ENCODE measurements at places on chromosomes 1 and 21.

GRCh38 chr1:16017461-16018303, at the start of gene HSPB7:
Gene HSPB7 (minus strand): TSS chr1:16018043. CDS start chr1:16017963, 80 bp downstream.
- no peak for DNase-seq

- no peak for DNase-seq
These were observed 556 bp downstream of the MECR start for GRCh38 chr1:29230204-29230552.

GRCh38 chr21:39581414-39581813, 31.3 kb upstream of the B3GALT5 start:
- no peak for DNase-seq

GRCh38 chr1:28983509-28984310, 69.3 kb downstream of the EPB41 start:
- no peak for DNase-seq

- DNase-seq, result no peak
These were observed 129.8 kb downstream of the IGSF21 start for GRCh38 chr1:18237371-18237770.

GRCh38 chr1:2001773-2002411, 1.7 kb downstream of the CFAP74 start:
- DNase-seq, result no peak

- no peak for DNase-seq
These were observed 23.3 kb downstream of the CTH start for GRCh38 chr1:70434253-70434859.

GRCh38 chr1:153774026-153774595, 1.1 kb upstream of the SLC27A3 start:
- DNase-seq, result no peak

GRCh38 chr21:41326414-41327080, 9.9 kb downstream of the FAM3B start:
- DNase-seq, result no peak

Data from brain pericyte (primary cell).